ENCODE measurements at places on chromosomes 3 and 15.

GRCh38 chr3:189947068-189947467 is 173.6 kb downstream of the P3H2 start:
- DNase-seq = no peak

- DNase-seq = no peak
Observed at GRCh38 chr3:10333349-10333650, 12.4 kb upstream of the SEC13 start.

GRCh38 chr3:59784164-59784563 is 734.3 kb upstream of the CFAP20DC start:
- DNase-seq = no peak

DNA sequence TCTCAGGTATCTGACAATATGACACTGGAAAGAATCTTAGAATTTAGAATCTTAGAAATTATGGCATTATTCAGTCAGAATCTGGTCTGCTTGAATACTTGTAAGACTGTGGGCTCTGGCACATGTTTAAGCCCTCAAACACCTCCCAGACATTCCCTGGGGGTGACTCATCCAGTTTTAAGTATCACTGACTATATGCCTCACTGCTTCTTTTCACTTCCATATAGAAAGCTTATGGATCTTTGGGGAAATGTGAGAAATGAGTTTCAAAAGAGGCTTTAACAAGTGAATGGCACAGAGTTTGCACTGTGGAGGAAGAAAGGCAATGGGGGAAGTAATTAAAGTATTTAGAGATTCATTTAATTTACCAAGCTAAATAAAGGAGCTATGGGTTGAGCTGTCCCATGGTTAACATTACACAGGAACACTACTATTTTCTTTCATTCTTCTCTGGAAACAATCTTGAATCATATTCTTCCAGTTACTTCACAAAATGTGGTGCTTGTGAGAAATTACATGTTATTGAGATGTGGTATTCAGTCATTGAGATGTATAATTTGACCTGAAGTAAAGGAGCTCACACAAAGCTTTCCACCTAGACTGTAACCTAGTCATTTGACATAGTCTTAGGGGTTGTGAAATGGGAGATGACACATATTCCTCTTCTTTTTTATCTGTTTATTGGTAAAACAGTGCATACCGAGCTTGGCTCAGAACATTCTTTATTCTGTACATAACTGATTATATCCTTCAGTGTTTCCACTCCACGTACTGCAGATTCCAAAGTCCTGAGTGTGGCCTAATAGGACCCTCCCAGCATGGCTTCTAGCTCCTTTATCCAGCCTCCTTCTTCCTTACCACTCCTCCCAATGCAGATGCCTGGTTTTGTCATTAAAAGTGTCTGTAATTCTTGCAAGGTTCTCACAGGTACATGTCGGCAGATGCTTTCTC is 544.6 kb upstream of the NECTIN3 start:
- DNase-seq = no peak

DNA sequence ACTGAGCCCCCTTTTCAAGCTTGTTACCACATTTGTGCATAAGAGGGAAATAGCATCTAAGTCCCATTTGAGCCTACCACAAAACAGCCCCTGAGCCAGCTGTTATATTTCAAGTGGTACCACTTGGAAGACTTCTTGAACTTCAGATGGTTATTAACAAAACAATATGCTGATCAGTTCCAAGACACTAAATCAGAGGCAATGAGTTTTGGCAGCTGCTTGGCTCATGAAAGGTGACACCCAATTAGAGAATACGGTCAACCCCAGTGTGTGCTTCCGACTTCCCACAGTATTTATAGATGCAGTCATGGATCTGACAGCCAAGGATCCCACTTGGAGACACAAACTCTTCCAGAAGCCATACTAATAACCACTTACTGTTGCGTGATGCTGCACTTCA is 469.6 kb upstream of the PPP2R3A start:
- no peak for DNase-seq

- no peak for DNase-seq
Observed at GRCh38 chr15:98763179-98763578, 114.8 kb downstream of the IGF1R start.

GRCh38 chr3:159239059-159239458 is 437.2 kb downstream of the MFSD1 start:
- DNase-seq = peak; percentile 49

GRCh38 chr3:27545061-27545460 is 60.9 kb upstream of the SLC4A7 start:
- DNase-seq = no peak

GRCh38 chr3:55897573-55898224 is 410.6 kb upstream of the WNT5A start:
- DNase-seq = peak; percentile 20

All from NCI-H1417 (cell line).